ENCODE measurements at places on chromosomes 5 and 9. TPM values are rescaled to one million over a fixed set of nuclear protein-coding genes. Genes with fewer than 3 reads are reported as not detected.

Gene PCDHA8
- total RNA-seq: not detected

Gene LCN15
- not detected for total RNA-seq

Gene PCDHA5
- not detected for total RNA-seq

Gene MEF2C
- total RNA-seq: 18.3 TPM

Gene NDUFAF2
- total RNA-seq: 7.0 TPM

Gene AJM1
- total RNA-seq: 26.6 TPM

Gene SLC30A5
- total RNA-seq: 17.8 TPM

Gene DUSP1
- 2,168 TPM for total RNA-seq

Gene REXO4
- 18.8 TPM for total RNA-seq

Gene CRAT
- 13.8 TPM for total RNA-seq

Gene MORN5
- total RNA-seq: not detected

GRCh38 chr5:125037530-125037929, 291.1 kb upstream of the ZNF608 start:
- no peak for DNase-seq

- DNase-seq: no peak
Measured at GRCh38 chr5:36181774-36182173, 29.9 kb downstream of the SKP2 start.

DNA sequence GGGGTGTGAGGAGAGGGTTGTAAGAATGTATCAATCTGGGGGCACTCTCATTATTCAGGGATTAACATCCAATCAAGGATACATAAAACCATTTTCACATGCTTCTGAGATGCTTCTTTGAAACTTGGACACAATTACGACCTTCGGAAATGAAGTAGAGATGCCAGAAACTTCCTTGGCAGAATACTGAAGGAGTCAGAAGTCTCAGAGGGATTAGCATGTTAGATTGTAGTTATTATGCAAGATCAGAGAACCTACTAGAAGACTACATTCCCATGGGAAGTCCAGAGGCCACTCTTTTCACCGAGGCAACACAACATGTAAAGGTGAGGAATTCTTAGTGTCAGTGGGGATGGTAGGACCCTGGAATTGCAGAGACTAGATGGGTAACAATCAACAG, 5.1 kb upstream of the SLC22A4 start:
- DNase-seq: no peak

- DNase-seq: no peak
Measured at GRCh38 chr9:114004221-114004716, 73.8 kb downstream of the AMBP start.

DNA sequence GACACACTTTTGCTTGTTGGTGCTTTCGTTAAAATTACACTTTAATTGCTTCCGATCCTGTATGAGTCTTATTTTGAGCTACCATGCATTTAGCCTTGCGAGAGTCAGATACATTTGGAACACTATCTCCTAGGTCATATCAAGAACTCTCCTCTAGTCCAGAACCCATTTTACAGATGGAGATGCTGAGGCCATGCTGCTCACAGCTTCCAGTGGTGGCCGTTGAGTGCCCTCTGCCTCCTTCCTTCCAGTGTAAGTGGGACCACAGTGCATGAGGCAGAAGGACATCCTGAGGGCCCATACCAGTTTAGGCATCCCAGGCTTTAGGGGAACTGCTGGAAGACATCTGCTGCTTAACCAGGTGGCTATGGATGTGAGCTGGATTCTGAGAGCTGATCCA, 6.9 kb downstream of the CCNI2 start:
- DNase-seq: no peak

GRCh38 chr5:134583766-134584165, 48.9 kb downstream of the SAR1B start:
- DNase-seq: no peak

DNA sequence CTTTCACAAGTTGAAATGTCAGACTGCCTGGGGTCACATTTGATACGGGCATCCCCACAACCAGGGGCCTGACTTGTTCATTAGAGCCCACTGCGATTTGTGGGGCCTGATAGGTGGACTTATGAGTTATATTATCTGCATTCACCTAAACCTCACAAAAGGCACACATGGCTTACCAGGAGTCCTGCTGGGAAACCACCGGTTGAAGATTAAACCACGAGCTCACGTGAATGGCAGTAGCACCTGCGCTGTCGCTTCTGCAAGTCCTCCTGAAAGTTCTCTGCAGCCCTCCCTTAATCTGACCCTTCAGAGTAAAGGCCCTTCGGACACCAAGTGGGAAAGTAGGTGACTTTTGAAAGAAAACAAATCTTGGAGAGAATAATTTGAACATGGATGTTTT, 68.9 kb downstream of the PPIC start:
- DNase-seq: no peak

DNA sequence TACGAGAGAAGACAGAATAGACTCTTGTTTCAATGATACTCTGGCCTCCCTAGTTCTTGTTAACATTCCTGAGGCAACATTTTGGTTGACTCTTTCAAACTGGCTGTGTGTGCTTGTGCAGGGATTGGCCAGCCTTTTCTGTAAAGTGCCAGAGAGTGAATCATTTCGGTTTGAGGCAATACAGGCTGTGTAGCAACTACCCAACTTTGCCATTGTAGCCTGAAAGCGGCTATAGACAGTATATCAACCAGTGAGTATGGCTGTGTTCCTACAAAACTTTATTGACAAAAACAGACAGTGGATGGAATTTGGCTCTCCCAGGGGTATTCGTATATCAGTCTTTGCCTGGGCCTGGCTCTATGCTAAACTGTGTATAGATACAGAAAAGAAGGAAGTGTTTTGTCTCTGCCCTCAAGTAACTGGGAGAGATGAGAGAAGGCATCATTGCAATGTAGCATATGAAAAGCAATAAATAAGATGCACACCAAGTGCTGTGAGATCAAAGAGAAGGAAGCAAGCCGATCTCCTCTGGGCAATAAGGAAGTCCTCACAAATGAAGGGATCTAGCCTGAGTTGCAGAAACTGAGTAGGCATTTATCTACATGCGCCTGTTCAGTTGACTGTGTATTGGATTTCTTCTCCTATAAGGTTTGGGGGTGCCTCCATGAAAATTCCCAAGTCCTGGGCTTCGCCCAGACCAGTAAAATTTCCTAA, 568.0 kb upstream of the KLF4 start:
- no peak for DNase-seq

DNA sequence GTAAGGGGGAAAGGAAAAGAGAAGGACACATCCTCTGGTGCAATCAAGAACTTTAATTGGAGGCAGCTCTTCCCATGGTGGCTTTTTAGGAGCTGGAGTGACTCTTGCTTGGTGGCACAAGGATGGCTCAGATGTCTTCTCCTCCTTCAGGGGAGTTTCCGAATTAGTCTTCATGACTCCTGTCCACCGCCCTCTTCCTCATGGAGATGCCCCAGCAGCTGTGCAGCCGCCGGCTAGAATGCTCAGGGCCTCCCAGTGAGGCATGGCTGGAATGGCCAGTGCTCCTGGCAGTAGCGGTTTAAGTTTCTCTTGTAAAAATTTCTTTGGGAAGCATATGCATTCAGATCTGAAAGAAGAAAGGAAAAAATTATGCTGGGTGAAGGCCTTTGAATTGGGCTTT, 8.8 kb upstream of the TEX53 start:
- no peak for DNase-seq

DNA sequence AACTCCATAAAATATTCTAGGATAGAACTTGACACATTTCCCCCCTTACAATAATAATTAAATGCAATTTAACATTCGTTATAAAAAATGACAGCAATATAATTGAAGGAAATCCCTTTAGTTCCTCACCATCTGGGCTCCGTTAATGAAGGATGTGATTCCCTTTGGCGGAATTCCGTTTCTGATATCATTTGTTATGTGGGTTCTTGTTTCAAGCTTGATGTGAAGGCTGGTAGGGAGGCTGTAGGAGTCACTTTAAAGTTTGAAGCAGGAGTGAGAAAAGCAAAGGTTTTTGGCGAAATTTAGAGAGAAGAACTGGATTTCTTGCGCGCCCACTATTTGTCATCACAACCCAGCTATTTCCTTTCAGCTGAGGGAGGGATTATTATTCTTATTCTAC, 4.0 kb downstream of the RGS7BP start:
- no peak for DNase-seq

DNA sequence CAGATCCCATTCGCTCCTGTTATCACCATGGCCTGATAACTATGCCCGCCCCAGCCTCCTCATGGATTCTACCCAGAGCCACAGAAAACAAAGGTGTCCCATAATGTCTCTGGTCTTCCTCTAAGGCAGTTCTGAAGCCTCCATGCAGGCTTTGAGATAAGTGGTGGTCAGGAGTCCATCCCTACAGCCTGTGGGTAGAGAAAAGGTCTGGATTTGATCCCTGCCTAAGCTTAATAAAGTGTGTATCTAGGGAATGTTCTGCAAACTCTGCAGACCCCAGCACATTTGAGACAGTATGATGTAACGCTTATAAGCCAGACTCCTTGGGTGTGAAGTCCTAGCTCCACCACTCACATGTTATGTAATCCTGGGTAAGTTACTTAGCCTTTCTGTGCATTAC, 187.3 kb downstream of the MAPKAP1 start:
- DNase-seq: no peak

- DNase-seq: no peak
Measured at GRCh38 chr9:79409182-79409823, 162.5 kb upstream of the TLE4 start.

DNA sequence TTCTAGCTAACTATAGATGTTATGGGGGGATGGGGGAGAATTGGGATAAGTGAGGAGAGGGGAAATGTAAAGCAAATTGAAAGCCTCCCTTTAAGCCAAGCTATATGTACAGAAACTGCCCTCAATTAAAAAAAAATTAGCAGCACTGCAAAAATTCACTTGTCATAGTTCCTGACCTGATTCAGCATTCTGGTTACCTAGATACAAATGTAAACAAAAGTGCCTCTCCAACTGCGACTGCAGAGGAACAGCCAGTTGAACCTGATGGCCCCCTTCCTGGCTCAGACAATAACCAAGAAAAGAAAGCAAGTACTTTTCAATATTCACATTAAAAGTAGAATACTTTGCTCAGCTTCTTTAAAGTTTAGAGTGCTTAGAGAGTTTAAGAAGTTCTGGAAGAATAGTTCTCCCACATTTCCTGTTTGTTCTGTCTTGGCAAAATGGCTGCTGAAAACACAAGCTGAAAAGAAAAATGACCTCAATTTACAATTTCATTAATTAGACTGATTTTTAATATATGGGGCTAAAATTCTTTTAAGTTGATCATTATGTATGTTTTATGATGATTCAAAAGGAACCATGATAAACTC, 1.5 kb downstream of the FAM81B start:
- no peak for DNase-seq

DNA sequence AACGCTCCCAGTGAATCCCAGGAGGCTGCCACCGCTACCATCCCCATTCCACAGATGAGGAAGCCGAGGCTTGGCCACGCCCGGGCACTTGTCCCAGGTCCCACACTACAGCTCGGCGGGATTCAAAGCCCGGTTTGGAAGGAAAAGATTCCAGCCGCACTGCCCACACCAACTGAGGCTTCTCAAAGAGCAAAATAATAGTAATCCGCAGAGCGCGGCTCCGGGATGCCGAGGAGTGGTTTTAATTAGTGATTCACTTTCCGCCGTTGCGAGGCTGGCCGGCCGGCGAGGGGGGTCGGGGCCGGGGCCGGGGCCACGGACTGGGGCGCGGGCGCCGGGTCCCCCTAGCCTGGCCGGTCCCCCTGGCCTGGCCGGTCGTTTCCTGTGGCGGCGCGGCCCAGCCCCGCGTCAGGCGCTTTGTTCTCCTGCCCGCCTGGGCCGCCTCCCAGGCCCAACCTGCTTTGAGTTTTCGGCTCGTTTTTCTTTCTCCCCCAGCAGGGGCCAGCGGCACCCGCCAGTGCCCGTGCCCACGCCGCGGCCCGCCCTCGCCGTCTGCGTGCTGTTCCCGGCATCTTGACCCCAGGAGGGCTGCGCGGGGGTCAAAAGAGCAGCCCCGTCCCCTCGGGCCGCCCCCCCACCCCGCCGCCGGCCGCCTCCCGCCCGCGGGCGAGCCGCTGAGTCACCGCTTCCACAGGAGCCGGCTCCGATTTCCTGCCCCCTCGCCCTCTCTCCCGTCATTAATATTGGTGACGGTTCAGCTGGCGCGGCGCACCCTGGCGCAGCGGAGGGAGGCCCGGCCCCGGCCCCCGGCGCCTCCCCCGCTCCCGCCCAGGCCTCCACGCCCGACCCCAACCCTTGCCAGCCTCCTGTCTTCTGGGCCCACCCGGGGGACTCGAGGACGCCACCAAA, 31.2 kb downstream of the FGF18 start:
- no peak for DNase-seq

DNA sequence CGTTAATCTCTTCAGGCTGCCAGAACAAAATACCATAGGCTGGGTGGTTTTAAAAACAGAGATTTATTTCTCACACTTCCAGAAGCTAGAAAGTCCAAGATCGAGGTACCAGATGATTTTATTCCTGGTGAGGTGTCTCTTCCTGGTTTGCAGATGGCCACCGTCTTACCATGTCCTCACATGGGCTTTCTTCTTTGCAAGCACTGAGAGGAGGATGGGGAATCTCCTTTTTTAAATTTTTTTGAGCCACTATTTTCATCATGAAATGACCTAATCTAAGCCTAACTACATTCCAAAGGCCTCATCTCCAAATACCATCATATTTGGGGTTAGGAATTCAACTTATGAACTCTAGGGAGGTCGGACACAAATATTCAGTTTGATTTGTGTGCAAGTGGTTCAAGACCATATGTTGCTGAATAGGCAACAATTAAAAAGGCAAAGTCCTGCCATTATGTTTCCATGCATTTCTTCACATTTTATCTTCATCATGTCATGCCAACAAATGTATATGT, 371.2 kb downstream of the CDH18 start:
- no peak for DNase-seq

DNA sequence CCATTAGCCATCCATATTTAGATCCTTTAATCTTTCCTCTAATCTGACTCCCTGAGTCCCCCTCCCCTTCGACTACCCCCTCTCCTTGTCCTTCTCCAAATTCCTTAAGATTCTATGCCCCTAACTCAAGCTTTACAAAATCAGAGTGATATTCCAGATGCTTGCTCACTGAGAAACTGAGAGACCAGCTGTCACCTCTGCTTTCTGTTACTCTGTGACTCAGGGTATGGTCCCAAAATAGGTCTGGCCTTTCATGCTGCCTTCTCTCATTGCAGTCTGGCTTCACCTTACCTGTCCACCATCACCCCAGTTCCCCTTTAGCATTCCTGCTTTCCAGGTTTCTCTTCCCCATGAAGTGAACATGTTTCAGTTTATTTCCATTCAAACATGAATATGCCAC, 383.3 kb upstream of the SLC30A5 start:
- no peak for DNase-seq

DNA sequence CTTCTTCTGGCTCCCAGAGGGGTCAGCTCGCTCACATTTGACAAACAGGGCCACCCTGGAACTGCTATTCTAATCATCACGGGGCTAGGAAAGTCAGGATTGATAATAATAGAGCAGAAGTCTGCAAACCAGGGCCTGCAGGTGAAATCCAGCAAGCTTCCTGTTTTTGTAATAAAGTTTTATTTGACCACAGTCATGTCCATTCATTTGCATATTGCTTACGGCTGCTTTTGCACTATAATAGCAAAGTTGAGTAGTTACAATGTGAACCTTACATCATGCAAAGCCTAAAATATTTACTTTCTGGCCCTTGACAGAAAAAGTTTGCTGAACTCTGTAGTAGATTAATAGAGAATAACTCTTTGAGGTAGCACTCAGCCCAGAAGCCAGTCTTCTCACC, 63.2 kb upstream of the CTXN3 start:
- DNase-seq: no peak

Data from natural killer cell (primary cell).